Upper lobe of left lung (tissue), 6 donors: ENCODE measurements at places on chromosomes 2 and 18. TPM values are rescaled to one million over a fixed set of nuclear protein-coding genes. Genes with fewer than 3 reads are reported as not detected.

DNA sequence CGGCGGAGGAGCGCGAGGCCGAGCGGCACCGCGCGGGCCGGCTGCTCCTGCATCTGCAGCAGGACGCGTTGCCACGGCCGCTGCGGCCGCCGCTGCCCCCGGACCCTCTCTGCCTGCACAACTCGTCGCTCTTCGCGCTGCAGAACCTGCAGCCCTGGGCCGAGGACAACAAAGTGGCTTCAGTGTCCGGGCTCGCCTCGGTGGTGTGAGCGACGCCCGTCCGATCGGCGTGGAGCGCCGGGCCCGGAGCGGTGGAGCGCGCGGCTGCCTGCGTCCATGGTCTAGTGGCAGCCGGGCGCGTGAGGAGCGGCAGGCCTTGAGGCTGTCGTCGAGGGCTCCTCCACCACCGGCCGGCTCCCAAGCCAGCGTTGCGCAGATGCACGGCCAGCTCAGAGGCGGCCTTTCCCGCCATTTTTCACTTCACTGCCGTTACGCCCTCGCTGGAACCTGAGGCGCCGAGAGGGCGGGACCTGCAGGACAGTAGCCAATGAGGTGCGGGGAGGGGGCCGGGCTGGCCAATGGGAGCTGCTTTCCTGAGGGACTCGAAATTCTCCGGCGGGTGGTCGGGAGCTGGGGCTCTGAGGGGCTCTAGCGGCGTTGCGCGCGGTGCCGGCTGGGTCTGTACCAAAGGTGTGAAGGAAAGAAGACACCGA, 1.9 kb downstream of the TLX2 start:
- peak; percentile 92 for DNase-seq
- peaks cover 6% of the 10 kb centered on the region for H3K27me3 ChIP-seq
- no peak overlapping the region for H3K27ac ChIP-seq
- peaks cover 29% of the 10 kb centered on the region for H3K4me1 ChIP-seq
- H3K4me3 ChIP-seq = peak overlapping the region; percentile 47
- no peaks in the 10 kb centered on the region for H3K36me3 ChIP-seq

DNA sequence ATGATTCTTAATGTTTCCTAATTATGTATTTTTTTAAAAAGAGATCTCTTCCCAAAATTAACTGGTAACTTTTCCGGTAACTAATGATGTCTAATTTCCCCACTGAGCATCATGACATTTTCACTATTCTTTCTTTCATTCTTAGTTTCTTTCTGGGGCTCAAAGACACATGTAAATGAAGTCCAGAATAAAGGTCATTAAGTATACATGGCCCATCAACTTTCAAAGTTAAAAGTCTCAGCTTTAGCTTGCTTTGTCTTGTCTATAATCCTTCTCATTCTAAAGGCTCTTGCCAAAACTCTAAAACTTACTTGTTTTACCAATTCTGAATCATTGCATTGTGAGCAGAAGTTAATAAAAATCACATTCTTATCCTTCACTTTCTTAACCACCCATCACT, 53.6 kb downstream of the ASXL2 start:
- no peak overlapping the region for H3K4me3 ChIP-seq
- H3K4me1 ChIP-seq = no peaks in the 10 kb centered on the region
- no peaks in the 10 kb centered on the region for H3K27me3 ChIP-seq

- no peak overlapping the region for H3K4me3 ChIP-seq
- peaks cover 7% of the 10 kb centered on the region for H3K4me1 ChIP-seq
- no peak overlapping the region for H3K27ac ChIP-seq
- DNase-seq = no peak
These were observed 127.9 kb downstream of the EVA1A start for GRCh38 chr2:75432761-75433361.

GRCh38 chr2:241007880-241008710, 9.7 kb downstream of the SNED1 start:
- H3K4me3 ChIP-seq = no peak overlapping the region
- H3K4me1 ChIP-seq = peaks cover 20% of the 10 kb centered on the region
- H3K36me3 ChIP-seq = no peaks in the 10 kb centered on the region
- DNase-seq = peak; percentile 68
- peak overlapping the region; percentile 76 for H3K27ac ChIP-seq

DNA sequence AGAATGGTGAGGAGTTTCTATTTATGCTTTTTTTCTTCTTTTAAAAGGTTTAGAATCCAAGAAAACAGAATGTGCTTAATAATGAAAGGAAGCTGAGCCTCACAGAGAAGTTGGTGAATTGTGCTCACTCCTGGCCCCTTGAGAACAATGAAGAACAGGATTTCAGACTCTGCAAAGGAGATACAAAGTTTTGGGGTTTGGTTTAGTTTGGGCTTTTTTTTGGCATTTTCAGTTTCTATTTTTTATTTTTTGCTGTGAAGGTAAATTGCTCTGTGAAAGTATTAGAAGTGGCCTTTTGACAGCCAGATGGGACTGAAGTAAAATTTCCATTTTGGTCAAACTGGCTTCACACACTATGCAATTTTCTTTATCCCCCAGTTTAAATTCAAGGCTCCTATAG, 247.3 kb upstream of the GYPC start:
- no peaks in the 10 kb centered on the region for H3K4me1 ChIP-seq
- no peaks in the 10 kb centered on the region for H3K27me3 ChIP-seq
- DNase-seq = no peak
- H3K27ac ChIP-seq = no peak overlapping the region
- no peaks in the 10 kb centered on the region for H3K36me3 ChIP-seq
- H3K4me3 ChIP-seq = no peak overlapping the region

DNA sequence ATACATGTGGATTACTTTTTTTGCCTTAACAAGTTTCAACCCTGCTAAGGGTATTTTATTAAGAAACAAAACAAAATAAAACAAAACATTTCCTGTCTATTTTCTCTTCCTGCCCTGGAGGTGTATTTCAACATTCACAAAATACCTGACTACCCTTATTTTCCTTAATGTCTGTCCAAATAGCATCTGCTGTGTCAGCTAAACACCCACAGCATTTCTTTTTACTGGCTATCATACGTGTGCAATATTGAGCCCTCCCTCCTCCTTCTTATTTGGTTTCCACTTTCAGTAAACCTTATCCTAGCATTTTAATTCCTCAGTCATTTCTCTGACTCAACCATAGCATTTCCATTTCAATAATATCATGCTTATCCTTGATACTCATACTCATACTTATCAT, 1420.0 kb upstream of the ZEB2 start:
- H3K4me1 ChIP-seq = no peaks in the 10 kb centered on the region
- no peaks in the 10 kb centered on the region for H3K27me3 ChIP-seq
- H3K36me3 ChIP-seq = no peaks in the 10 kb centered on the region
- H3K4me3 ChIP-seq = no peak overlapping the region

DNA sequence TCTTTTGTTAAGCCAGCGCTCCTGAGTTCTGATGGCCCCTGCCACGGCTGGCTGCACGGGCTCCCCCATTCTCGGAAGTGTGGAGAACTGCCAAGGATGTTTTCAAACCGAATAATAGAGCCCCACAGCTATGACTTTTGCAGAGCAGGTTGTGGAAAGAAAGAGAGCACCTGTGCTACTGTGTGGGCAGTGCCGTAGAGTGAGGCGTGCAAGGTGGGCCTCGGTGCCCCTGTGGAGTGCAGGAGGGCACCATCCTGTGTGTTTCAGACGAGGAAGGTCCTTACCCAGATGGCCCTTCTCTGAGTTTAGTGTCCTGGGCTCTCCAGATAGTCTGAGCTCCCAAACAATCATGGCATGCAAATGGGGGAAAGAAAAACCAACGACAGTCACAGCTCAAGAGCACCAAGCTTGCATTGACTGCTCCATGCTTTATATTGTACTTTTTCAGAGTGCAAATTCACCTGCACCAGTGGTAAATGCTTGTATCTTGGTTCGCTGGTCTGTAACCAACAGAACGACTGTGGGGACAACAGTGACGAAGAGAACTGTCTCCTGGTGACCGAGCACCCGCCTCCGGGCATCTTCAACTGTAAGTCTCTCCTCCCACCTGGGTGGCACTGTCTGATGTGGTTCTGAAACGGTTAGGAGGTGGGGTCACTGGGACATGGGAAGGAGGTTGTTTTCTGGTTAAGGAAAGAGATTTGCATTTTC, 219.4 kb downstream of the LDLRAD4 start:
- H3K36me3 ChIP-seq = no peaks in the 10 kb centered on the region
- no peak for DNase-seq
- H3K27ac ChIP-seq = no peak overlapping the region
- no peak overlapping the region for H3K4me3 ChIP-seq

GRCh38 chr2:47815764-47816163, 32.8 kb downstream of the MSH6 start:
- no peaks in the 10 kb centered on the region for H3K27me3 ChIP-seq
- H3K36me3 ChIP-seq = peaks cover 63% of the 10 kb centered on the region
- no peaks in the 10 kb centered on the region for H3K4me1 ChIP-seq
- DNase-seq = no peak
- H3K27ac ChIP-seq = no peak overlapping the region

- no peak overlapping the region for H3K27ac ChIP-seq
- no peak overlapping the region for H3K4me3 ChIP-seq
- H3K36me3 ChIP-seq = peaks cover 1% of the 10 kb centered on the region
These were observed 80.9 kb downstream of the CABYR start for GRCh38 chr18:24219561-24220317.

The SLC38A11 gene
- 0.30 TPM for total RNA-seq

The FHOD3 gene
- total RNA-seq = 4.2 TPM

The COLEC11 gene
- total RNA-seq = not detected

The CAPN13 gene
- total RNA-seq = 46.1 TPM

The SLC19A3 gene
- total RNA-seq = 53.4 TPM

The PIEZO2 gene
- 7.0 TPM for total RNA-seq

The RGPD3 gene
- 2.1 TPM for total RNA-seq

The GLI2 gene
- 0.61 TPM for total RNA-seq
